ENCODE measurements at places on chromosomes 2 and 18.

GRCh38 chr2:123738643-123739042 lies 286.4 kb upstream of the CNTNAP5 start:
- DNase-seq, result peak; percentile 18

DNA sequence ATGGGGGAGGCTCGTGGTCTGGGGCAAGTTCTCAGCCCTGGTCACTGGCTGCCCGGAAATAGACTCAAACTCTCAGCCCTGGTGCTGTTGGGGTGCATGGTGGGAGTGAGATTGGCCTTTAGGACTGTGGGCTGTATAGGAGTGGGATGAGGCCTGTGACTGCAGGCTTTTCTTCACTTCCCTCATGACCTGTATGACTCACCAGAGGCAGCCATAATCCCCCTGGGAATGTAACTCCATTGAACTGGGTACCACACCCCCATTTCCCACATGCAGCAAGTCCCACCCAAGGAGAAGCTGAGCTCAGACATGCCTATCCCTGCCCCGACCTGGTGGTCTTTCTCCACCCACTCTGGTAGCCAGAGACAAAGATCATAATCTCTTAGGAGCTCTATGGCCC lies 177.7 kb upstream of the OSR1 start:
- DNase-seq, result no peak

DNA sequence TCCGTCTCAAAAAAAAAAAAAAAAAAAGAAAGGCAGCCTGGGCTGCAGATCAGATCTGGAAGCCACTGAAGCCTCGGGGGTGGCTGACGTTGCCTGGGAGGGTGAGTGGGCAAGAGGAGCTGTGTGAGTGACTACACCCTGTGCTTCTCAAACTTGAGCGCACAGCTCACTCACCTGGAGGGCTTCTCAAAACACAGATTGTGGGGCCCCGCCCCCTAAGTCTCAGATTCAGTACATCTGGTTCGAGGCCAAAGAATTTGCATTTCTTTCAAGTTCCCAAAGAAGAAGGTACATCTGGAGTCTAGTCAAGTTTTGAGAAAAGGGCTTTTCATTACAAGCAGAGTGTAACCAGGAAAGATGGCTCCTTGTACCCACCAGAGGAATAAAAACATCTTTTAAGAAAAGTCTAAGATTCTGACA lies 97.7 kb upstream of the CAB39 start:
- DNase-seq, result no peak

GRCh38 chr2:177810906-177811305 lies 261.7 kb downstream of the PDE11A start:
- DNase-seq, result no peak

GRCh38 chr2:230828272-230828961 lies 36.3 kb upstream of the ITM2C start:
- DNase-seq, result no peak

GRCh38 chr18:28684746-28685355 lies 507.9 kb upstream of the CDH2 start:
- DNase-seq, result no peak

All from NCI-H510A treated with DMSO at 0.1 percent for 48 hours (cell line).